ENCODE measurements at places on chromosomes 11 and 22. TPM values are rescaled to one million over a fixed set of nuclear protein-coding genes. Genes with fewer than 3 reads are reported as not detected.

Gene OR2AG1
- not detected for total RNA-seq

Gene SYTL2
- total RNA-seq, result 19.9 TPM

Gene C11orf42
- total RNA-seq, result not detected

Gene SERPIND1
- not detected for total RNA-seq

Gene ADAMTS15
- total RNA-seq, result 4.3 TPM

Gene TEX12
- total RNA-seq, result 0.59 TPM

Gene SYT13
- total RNA-seq, result under 0.01 TPM

Gene MMP8
- under 0.01 TPM for total RNA-seq

Gene ARHGAP8
- 0.36 TPM for total RNA-seq

Gene CHRM1
- not detected for total RNA-seq

Gene MMP27
- not detected for total RNA-seq

Gene CRYBB3
- total RNA-seq, result not detected

Gene APOBEC3F
- total RNA-seq, result 5.1 TPM
